ENCODE measurements at places on chromosomes 11 and 22.
A peak's percentile ranks its signal among the peaks of the same experiment; 100 is the strongest.

- no peak for DNase-seq
Observed at GRCh38 chr11:19352771-19353160, 112.0 kb upstream of the E2F8 start.

DNA sequence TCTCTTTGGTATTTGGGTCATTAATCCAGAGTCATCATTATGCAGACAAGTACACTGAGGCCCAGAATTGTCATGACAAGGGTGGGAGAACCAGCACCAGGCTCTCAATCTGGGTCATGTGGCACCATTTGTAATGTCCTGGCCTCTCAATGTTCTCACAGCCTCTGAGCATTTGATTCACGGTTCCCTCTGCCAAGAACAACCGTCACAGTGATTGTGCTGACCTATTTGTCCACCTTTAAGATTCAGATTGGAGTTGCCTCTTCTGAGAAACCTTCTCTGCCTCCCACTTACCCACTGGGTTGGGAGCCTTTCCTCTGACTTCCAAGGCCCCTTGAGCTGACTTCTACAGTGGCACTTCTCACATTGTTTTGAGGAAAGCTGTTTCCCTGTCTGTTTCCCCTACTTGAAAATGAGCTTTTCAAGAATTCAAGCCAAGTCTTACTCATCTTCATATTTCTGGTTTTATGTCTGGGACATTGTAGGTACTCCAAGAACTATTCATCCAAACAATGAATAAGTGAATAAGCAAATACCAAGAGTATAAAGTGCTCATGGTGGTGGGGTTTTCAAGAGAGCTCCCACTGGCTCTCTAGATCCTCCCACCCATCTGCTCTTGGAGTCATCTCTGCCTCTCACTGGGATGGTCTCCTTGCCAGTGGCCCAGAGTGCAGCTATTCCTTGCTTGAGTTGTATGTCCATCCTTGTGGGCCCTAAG lies 126.4 kb upstream of the E2F8 start:
- no peak for DNase-seq

- no peak for DNase-seq
Observed at GRCh38 chr11:102911758-102912481, 37.1 kb upstream of the MMP12 start.

DNA sequence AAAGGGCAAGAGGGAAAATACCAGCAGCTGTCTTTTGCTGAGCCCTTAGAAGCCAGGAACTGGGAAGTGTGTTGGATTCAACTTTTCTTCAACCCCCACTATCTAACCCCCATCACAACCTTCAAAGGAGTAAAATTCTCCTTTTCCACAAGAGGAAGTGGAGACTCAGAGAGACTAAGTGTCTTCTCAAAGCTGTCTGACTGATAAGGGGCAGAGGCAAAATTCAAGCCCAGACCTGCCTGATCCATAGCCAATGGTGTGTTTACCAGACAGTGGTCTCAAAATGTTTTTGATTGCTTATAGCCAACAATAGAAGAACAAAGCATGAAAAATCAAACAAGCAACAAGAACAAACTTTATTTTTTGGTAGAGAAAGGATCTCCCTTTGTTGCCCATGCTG lies 707.0 kb downstream of the NTM start:
- DNase-seq, result no peak

DNA sequence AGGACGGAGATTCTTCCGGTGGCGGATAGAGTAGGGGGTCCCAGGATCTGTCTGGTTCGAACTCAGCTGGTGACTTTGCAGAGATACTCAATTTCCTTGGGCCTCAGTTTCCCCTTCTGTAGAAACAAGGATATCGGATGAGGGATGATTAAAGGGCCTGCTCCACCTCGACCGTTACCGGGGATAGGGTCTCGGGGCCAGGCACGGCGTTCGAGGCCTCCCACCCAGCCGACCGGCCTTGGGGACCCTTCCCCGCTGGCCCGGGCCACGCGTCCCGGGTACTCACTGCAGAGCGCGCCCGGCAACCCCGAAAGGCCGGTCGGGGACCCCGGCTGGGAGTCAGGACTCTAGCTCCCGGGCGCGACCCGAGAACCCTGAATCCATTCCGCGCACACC lies 321 bp downstream of the RHBDD3 start:
- DNase-seq, result no peak

DNA sequence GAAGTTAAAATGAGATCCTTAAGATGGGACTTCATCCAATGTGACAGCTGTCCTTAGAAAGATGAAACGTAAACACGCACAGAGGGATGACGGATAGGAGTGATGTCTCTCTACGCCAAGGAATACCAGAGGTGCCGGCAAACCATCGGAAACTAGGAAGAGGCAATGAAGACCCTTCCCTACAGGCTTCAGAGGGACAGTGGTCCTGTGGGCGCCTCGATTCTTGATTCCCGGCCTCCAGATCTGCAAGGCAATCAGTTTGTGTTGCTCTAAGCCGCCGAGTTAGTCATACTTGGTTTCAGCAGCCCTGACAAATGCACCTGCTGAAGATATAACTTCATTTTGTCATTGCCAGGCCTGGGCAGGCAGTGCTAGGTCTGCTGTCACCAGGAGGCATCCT lies 1455.1 kb downstream of the TBC1D22A start:
- DNase-seq, result no peak

GRCh38 chr11:73295241-73295995 lies 12.7 kb upstream of the ARHGEF17 start:
- DNase-seq, result no peak

- no peak for DNase-seq
Observed at GRCh38 chr11:33936725-33937604, 45.1 kb upstream of the LMO2 start.

- DNase-seq, result no peak
Observed at GRCh38 chr11:82194521-82194920, 539.1 kb downstream of the FAM181B start.

DNA sequence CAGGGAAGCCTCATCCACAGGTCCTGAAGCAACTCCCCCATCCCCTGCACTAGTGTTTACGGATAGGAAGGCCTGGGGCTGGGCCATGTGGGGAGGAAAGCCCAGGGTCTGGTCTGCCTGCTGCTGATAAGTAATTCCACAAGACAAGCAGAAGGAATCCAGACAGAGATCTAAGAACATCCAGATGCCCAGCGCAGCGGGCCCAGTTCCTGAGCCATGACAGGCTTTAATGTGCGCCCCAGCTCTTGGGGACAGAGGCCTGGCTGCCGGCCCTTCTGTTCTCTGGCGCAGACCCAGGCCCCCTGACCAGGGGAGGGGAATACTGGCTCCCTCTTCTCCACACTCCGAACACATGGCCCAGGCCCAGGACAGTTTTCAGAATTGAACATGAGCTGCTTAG lies 28.8 kb upstream of the ETS1 start:
- no peak for DNase-seq

GRCh38 chr11:17063171-17064002 lies 14.1 kb downstream of the RPS13 start:
- no peak for DNase-seq

DNA sequence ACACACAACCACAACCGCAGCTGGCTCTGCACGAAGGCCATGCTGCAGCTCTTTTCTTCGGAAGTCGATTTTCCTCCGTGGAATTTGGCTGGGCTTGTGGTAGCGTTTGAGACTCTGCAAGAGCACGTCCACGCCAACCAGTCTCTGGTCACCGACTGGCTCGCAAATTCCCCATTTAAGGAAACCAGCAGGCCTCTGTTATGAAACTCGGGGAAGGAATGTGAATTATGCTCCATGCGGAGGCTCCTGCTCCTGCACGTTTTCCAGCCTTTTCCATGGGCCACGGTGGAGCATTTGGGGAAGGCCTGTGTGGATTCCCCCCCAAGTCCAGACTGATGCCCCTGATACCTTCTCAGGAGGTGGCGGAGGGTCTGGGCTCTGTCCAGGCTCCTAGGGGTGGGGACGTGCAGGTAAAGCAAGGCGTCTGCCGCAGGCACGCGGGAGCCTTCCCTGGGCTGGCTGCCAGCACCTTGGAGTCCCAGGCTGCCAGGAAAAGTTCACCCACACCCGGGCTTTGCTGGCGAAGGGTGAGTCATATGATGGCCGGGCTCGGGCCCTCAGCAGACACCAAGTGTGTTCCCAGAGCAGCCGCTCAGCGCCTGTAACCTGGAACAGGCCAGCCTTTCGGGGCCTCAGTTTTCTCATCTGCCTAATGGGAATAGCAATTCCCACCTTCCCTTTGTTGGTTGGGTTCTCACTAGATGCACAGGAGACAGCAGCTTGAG lies 41.9 kb downstream of the LRP5 start:
- DNase-seq, result peak; percentile 49

GRCh38 chr22:40300884-40301672 lies 45.2 kb upstream of the ADSL start:
- no peak for DNase-seq

DNA sequence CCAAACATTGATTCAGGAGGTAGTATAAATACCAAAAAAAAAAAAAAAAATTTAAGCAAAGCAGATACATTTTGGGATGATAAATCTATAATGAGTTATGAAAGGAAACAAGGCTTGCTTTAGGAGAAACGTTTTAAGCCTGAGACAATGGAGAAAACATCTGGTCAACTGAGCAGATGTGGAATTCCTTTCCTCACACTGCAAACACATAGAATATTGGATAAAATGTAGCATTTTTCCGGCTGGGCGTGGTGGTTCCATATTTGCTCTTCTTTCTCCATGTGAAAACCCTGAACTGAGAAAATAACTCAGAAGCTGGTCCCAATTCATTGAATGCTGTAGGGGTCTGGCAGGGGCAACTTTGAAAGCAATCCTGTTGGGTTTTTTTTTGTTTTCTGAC lies 33.9 kb downstream of the ENDOD1 start:
- no peak for DNase-seq

GRCh38 chr11:46640036-46640788 lies 22.9 kb downstream of the ATG13 start:
- no peak for DNase-seq

DNA sequence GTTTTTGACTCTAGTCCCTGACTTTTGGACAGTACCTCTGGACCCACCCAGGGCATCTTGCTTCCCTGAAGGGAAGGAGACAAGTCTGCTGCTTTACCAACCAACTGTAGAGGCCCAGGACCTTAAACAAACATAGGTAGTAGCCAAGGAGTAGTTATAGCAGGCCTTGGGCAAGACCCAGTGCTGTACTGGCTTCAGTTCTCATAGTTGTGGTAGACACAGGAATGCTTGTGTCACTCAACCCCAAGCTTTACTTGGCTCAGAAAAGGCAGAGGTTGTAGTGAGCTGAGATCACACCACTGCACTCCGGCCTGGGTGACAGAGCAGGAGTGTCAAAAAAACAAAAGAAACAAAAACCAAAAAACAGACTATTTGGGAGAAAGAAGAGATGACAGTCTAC lies 21.3 kb upstream of the OR52M1 start:
- DNase-seq, result no peak

- DNase-seq, result no peak
Observed at GRCh38 chr22:37054600-37055365, 3.2 kb downstream of the KCTD17 start.

DNA sequence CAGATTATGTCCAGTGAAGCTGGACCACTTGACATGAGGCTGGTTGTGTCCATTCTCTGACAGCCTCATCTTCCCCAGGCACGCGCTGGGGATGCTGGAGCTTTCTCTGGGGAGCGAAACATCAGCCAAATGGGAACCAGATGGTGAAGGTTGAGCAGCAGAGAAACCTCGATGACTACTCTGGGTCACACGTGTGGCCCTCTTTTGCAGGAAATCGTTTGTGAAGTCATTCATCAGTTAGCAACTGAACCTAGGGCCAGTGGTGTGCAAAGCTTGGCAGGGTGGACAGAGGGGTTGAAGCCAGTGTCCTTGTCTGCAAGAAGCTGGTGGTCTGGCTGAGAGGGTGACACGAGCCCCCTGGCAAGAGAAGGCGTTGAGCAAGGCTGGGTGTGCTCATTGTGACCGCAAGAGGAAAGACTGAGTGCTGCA lies 109.8 kb downstream of the ZBTB16 start:
- DNase-seq, result no peak

- no peak for DNase-seq
Observed at GRCh38 chr22:49995041-49995360, 17.6 kb downstream of the IL17REL start.

DNA sequence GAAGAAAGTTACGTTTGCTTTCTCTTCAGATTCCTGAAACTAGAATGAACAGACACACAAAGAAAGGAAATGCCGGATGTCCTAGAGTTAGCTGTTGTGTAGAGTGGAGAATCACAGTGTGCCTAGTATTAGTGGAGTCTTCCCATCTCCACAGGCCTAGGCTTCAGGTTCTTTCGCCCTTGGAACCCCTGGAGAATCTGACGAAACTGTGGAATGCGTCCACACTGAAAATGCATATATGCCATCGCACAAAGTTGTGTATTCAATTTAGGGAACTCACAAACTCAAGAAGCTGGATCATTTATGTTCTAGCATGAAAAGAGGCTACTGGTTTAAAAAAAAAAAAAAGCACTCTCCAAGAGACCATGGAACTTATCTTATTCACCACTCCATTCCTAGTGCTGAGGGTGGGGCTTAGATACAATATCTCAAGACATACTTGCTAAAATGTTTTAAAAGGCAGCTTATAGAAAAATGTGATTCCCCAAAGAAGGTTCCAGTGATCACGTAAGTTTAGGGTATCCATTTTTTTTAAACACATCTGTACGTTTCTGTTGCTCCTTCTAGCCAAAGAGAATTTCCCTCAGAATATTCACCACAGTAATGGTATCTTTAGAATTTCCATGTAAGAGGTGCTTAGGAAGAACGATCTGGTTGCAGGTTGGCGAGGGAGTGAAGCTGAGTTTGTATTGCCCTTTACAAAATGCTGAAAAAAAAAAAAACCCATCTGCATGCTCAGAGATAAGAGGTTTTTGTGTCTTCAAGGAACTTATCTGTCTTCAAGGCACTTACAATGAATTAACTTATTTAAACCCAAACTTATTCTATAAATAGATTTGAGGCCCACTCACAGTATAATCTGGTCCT lies 20.0 kb downstream of the MAML2 start:
- no peak for DNase-seq

DNA sequence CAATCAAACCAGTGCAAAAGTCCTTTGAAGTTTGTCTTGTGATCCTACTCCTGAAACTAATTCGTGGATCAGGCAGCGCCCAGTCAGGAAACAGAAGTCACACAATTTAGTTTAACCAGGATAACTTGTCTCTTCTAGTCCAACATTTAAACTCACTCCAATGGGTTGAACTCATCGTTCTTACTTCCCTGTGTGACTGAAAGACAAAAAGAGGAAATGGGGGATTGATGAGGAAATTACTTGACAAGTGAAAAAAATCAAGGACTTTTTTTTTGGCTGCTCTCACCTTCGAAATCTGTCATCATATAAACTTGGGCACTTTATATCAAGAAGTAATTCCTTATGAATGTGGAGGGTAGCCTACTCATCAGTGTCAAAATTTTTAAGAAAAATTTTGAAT lies 78.4 kb downstream of the HSD17B12 start:
- no peak for DNase-seq

- no peak for DNase-seq
Observed at GRCh38 chr22:33565580-33565995, 354.7 kb downstream of the LARGE1 start.

GRCh38 chr22:20494978-20495860 lies at the start of gene KLHL22:
Gene KLHL22 (minus strand): TSS chr22:20495795. CDS start chr22:20489211, 6,584 bp downstream.
- no peak for DNase-seq

Data from brain pericyte (primary cell).